ENCODE measurements at places on chromosomes 2 and 18. TPM values are rescaled to one million over a fixed set of nuclear protein-coding genes. Genes with fewer than 3 reads are reported as not detected.

GRCh38 chr2:12636837-12637581, 79.7 kb upstream of the TRIB2 start:
- no peak for DNase-seq

DNA sequence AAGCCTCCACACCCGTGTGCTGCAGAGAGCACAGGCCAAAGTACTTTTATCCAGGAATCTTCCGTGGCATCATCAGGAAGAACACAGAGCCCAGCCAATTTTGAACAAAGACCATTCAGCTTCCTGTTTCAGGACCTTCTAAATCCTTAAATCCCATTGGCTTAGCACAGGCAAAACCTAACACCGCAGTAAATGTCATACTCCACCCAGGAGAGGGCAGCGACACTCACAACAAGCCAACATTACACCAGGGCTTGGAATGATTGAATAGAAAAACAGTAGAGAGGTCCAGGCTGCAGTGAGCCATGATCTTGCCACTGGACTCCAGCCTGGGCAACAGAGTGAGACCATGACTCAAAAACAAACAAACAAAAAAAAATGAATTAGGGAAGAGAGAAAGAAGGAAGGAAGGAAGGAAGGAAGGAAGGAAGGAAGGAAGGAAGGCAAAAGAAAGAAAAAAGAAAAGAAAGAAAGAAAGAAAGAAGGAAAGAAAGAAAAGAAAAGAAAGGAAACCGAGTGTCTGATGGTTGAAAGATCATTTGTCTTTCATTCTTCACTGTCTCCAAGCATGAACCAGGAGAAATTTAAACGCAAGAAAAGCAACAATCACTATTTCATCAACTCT, 144.6 kb upstream of the SATB2 start:
- DNase-seq: no peak

DNA sequence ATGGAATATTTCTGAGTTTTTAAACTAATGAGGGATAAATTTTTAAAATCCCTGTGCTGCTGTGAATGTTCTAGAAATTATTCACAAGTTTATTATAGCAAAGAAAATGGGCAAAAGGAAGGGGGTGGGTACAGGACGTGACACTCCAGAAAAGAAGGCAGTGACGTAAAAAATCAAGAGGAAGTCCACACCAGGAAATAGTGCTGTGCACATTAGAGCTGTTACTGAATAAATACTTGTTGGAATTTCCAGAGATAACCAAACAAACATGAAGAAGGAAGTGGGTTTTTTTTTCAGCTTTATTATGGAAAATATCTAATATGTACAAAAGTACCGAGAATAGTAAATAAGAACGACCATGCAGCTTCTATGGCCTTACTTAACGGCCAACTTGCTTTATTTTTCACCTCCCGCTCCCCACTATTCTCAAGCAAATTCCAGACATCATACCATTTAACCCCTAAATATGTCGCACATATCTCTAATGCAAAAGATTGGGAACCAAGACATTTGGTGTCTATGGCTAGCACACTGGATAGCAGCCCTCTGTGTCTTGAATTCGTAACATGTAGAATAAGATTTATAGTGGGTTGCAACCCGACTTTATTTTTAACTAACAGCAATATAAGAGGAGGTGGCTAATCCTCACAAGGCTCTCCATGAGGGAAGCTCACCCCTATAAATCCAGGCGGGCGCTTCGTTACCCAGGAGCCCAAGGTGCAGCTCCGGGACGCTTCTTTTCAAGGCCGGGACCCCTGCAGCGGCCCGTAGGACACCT, 580 bp upstream of the NDUFV2 start:
- DNase-seq: no peak

- no peak for DNase-seq
Measured at GRCh38 chr18:40867459-40867858, 1087.6 kb upstream of the PIK3C3 start.

DNA sequence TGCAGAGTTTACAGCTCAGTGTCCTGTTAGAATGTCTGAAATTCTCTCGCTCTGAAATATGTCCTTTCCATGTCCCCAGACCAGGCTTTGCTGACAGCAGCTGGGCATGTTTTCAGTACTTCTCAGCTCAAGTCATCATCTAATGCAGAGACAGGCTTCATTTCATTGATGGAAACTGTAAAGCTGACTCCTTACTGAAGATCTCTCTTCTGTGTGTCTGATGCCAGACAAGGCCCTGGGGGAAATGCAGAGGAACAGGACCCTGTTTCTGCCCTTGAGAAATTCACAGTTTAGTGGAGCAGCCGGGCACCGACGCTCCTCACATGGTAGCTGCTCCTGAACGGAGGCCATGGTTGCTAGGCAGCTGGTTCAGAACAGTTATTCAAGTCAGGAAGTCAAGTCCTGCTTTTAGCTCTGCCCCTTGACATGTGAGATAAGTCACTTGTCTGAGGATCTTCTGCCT, 24.6 kb upstream of the FZD7 start:
- peak; percentile 89 for DNase-seq

DNA sequence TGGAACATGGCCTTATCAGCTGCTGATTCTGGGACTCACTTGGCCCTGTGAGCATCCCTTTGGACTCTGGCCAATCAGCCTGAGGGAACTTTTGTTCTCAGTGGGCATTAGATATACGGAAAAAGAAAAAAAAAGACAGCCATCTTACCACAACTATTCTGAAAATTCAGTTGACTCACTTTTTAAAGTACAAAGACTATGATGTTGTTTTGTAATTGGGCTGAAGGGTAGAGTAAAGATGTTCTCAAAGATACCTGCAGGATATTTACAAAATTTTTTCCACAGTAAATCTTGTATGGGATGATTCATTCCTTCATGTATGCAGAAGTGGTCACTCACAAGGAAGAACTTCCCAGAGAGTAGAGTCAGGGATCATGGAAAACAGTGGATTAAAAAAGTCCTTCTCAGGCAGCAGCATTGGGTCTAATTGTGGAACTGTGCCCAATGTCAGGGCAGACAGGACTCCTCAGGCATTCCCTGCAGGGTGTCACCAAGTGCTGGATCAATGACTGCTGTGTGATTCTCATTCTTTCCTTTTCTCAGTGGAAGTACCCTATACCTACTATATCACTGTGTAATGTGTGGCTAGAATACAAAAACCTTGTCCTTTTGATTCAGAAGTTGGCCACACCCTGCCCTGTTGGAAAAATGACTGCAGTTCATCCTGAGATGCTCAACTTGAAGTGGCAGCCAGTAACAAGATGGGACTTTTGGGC, 35.4 kb downstream of the SULT1C4 start:
- no peak for DNase-seq

Gene TLX2
- total RNA-seq: not detected

Gene TMEM37
- total RNA-seq: 6.9 TPM
